ENCODE measurements at places on chromosomes 4 and X.
A peak's percentile ranks its signal among the peaks of the same experiment; 100 is the strongest.

DNA sequence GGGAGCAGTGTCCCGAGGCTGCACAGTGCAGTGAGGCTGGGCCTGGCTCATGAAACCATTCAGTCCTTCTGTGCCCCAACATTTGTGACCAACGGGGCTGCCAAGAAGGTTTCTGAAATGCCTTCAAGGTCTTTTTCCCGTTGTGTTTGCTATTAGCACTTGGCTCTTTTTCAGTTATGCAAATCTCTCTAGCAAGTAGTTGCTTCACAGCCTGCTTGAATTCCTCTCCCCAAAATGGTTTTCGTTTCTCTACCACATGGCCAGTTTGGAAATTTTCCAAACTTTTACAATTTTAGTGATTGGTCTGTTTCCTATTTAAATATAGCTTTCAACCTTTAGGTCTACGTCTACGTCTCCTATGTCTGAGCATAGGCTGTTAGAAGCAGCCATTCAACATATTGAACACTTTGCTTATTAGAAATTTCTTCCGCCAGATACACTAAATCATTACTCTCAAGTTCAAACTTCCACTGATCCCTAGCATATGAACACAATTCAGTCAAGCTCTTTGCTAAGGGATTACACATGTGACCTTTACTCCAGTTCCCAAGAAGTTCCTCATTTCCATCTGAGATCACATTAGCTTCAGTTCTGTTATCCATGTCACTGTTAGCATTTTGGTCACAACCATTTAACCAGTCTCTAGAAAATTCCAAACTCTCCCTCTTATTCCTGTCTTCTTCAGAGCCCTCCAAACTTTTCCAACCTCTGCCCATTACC is 901.8 kb downstream of the GLUD2 start:
- DNase-seq, result no peak

GRCh38 chrX:15468036-15468435 is 25.1 kb downstream of the PIR start:
- peak; percentile 20 for DNase-seq

DNA sequence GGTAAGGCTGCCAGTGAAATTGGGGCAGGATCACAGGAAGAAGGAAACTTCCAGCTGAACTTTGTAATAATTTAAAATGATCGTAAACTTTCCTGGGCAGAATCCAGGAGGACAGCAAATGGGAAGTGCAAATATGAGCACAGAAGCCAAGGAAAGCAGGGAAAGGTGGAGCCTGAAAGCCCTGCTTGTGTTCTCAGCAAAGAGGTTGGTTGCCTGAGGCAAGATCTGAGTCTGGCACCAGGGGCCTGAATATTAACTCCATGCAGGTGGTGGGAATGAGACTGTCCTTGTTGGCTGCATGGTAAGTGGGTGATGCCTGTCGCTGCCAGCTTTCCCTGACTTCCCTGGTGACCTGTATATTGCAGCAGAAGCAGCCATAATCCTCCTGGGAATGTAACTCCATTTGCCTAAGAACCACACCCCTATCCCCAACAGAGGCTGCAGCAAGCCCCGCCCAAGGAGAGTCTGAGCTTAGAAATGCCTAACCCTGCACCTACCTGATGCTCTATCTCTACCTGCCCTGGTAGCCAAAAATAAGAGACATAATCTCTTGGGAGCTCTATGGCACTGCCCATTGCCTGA is 132.0 kb upstream of the HDX start:
- DNase-seq, result peak; percentile 10

DNA sequence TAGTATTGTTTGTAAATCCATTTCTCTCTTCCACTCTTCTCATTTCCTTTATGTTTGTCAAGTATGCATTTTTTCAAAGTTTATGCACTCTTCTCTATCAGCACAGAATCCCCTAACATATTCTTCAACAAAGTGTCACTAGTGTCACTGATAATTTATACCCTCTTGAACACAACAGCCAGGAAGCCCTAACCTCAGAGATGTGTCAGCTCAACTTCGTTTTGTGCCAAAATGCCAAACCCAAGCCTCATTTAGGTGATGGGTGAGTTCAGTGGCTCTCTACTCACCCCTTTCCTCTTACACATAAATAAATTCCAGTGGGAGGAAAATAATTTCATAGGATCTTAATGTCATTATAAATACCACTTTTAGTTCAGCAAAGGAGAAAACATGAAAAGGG is 22.4 kb upstream of the P2RY10 start:
- no peak for DNase-seq

GRCh38 chr4:90456891-90457290 is 329.7 kb downstream of the CCSER1 start:
- no peak for DNase-seq

- DNase-seq, result peak; percentile 10
These were observed 61.6 kb upstream of the ARSJ start for GRCh38 chr4:114041117-114041475.

- DNase-seq, result no peak
These were observed 23.9 kb downstream of the EVC start for GRCh38 chr4:5734853-5735252.

DNA sequence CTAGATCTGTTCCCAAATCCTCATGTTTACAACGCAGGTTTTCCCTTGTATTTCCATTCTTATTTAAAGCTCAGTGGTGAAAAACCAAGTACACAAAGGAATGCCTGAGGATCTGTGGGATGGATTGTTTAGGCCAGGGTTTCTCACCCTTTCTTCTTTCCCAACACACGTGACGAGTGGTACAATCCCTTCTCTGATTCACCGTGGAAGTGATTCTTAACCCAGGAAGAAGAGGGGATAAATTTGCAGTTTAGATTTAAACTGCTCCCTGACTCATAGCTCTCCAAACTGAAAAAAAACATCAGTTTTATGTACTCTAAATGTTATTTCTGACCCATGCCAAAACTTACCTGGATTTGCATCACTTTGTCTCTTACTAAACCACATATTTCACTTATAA is 17.0 kb downstream of the PAQR3 start:
- no peak for DNase-seq

GRCh38 chr4:25310803-25311166 is 1.8 kb upstream of the ZCCHC4 start:
- no peak for DNase-seq

DNA sequence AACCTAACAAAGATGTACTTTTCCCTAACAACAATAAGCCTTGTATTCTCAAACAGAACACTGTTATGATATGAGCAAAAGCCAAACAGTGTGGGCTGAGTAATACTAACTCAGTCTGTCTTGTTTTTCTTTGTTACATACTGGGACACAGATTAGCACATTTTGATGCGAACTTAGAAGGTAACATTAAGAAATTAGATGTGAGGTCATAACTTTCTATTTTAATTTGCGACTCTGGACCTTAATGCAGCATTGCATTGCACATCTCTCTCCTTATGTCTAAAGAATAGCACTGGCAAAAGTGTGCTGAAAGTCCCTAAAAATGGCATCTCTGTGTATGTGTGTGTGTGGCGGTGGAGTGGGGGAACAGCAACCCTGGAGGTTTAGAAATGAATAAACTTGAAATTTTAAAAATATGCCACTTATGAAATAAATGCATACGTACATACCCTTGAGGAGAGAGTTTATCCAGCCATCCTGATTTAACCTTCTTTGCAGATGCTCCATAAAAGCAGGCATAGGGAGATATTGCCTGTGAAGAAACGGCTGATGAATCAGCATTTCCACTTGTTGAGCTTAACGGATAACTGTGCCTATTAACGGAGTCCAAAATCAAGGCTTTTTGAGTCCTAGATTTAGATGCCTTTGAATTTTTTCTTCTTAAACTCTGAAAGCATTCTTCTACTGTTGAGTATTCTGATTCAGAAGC is 34.2 kb downstream of the ARAP2 start:
- no peak for DNase-seq

GRCh38 chrX:13581554-13581953 is 12.2 kb downstream of the EGFL6 start:
- DNase-seq, result no peak

DNA sequence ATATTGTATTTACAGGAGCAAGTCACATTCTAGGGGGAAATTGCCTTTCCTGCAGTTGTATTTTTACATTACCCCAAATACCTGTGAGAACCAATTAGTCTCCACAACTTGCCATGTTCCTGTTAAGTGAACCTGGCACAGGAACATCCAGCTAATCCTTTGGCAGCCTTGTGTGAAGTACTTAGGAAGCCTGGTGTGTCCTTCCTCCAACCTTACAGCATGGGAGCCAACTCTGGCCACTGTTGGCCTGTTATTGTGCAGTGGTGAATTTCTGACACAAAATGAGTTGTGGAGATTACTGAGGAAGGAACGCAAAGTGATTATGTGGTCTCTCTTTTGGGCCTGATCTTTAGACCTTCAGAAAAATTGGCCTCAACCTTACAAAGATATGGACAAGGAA is 238.0 kb upstream of the PITX2 start:
- DNase-seq, result no peak

- DNase-seq, result peak; percentile 45
These were observed 18.0 kb downstream of the RUFY3 start for GRCh38 chr4:70739496-70740337.

DNA sequence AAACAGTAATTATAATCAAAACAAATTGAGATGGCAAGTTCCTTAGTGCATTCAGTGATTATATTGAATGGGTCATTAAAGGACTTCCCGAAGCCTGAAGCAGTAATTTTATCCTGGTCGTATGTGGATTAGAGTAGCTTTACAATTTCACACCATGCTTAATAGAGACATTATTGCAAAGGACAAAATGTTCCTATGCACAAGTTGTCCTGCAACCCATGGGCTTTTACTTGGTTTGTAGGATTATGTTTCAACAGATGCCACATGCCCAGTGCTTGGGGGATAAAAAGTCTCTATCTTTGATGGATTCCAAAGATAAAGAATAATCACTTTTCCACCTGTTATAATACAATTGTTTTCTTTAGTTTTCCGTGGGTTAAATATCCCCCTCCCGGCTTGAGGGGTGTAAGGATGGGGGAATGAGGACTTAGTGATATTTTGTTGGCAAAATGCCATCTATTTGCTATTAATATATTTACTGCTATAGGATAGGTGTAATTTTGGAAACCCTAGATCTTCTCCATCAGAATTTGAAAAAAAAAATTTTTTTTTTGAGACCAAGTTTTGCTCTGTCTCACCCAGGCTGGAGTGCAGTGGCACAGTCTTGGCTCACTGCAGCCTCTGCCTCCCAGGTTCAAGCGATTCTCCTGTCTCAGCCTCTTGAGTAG is 156.5 kb upstream of the ETNPPL start:
- DNase-seq, result no peak

GRCh38 chr4:164396439-164396838 is 357.5 kb upstream of the SMIM31 start:
- DNase-seq, result peak; percentile 11

DNA sequence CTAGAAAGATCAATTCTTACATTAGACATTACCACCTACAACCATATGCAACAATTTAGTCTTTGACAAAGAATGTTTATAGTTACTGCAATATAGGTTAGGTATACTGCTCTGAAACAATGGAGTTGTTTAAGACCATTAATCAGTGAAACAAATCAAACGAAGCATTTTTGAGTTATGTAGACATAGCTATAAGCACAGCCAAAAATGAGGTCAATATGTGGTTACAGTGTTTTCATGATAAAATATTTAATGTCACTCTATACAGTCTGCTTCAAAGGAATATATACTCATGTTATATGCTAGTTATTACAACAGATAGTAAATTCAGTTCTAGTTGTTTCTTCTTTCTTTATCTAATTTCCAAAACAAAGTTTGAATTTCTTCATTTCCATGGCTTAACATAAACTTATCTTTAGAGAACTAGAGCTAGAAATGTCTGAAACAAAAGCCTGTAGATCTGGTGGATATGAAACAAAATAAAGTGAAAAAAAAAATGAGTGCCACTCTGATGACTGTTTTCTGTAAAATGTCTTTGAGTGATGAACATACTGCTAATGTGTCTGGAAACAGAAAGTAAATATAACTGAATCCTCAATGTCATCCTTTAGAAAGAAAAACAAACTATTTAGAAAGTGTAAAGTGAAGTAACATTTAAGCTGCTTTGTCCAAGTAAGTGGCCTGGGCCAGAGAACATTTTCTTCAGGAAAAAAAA is 809.0 kb downstream of the FAT4 start:
- DNase-seq, result no peak

- no peak for DNase-seq
These were observed 33.6 kb upstream of the BMPR1B start for GRCh38 chr4:94724016-94724790.

DNA sequence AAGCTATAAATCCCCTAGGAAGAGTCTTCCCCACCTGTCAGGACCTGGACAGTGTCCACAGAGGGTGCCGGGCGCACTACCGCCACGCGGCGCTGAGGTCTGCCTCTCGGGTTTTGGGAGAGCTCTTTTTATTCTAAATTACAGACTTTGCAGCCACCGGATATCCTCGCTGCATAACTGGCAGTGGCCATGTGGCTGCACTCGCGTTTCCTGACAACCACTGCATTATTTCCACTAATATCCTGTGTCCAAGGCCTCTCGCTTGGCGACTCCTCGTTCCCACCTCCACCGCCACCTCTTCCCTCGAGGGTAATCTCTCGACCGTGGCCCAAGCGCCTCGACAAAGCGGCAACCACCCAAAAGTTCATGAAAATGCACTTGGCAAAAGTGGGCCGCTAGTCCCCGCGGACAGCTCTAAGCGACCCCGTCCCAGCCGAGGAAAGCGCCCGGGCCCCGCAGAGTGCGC is 512 bp upstream of the TMEM131L start:
- peak; percentile 66 for DNase-seq

DNA sequence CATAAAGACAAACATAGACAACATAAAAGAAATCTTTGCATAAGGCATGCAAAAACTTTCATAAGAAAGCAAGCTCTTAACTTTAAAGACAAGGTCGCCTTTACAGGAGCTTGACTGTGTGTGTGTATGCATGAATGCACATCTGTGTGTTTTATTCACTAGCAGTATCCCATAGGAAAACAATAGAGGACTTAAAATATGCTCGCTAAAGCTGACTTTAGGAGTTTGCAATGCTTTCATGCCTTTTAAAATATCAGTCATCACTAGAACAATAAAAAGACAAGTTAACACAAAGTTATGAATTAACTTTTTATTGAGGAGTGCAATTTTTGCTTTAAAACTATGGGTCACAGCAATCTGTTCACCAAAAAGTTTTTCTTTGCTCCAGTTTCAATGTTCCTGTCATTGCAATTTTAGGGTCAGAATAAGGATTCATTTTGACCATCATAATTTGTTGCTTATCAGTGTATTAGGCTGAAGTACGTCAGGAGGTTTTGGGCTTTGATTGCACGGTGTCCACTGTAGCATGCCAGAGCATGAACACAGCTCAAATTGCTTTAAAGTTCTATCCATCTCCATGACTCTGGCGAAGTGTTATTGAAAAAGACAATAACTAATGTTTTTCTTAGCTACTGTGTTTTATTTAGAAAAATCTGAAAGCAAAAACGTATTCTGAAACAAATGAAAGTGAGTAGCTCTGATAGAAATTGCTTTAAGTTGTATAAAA is 36.9 kb downstream of the ANXA10 start:
- no peak for DNase-seq

GRCh38 chr4:89751416-89751815 is 85.5 kb downstream of the SNCA start:
- DNase-seq, result no peak

Data from mesendoderm (in vitro differentiated cells).